ENCODE measurements at places on chromosomes 16 and 17.

DNA sequence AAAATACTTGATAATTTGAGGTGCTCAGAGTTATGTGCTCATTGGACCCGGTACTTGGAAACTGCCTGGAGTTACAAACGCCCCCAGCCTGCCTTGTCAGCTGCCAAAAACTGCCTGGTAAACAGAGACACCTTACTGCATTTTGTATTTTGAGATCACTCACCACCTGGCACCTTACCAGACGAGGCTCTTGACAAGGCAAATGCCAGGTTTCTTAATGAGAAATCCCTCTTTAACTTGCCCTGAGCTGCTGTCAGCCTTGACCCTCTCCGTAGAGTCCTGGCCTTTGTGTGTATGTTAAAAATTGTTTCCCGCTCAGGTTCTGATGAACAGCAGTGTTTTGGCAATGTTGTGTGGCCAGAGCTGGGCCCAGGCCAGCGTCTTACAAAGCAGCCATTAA is 28.8 kb downstream of the SYT17 start:
- no peak for DNase-seq

GRCh38 chr16:2420035-2420434 is 9.2 kb upstream of the CCNF start:
- DNase-seq = peak; percentile 57

GRCh38 chr16:69888005-69888590 is 63.0 kb upstream of the CLEC18A start:
- no peak for DNase-seq

GRCh38 chr17:1111599-1112443 is 68.0 kb downstream of the ABR start:
- peak; percentile 40 for DNase-seq

DNA sequence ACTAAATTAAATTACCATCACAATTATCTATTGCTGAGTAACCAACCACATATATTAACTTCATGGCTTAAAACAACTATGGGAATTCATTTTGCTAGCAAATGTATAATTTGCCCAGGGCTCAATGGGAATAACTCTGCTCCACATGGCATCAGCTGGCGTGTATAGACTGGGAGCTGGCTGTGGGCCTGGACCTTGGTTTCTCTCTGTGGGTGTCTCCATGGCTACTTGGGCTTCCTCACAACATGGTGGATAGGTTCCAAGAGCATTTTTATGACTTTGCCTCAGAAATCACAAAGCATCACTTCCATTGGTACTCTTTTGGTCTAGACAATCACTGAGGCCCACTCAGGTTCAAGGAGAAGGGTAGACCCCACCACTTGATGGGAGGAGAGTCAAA is 144.9 kb downstream of the SOCS1 start:
- no peak for DNase-seq

- DNase-seq = no peak
Observed at GRCh38 chr16:19269098-19269497, 16.4 kb upstream of the CLEC19A start.

- DNase-seq = no peak
Observed at GRCh38 chr16:89170346-89171215, 967 bp upstream of the CDH15 start.

- no peak for DNase-seq
Observed at GRCh38 chr16:84496991-84497390, 7.5 kb downstream of the MEAK7 start.

DNA sequence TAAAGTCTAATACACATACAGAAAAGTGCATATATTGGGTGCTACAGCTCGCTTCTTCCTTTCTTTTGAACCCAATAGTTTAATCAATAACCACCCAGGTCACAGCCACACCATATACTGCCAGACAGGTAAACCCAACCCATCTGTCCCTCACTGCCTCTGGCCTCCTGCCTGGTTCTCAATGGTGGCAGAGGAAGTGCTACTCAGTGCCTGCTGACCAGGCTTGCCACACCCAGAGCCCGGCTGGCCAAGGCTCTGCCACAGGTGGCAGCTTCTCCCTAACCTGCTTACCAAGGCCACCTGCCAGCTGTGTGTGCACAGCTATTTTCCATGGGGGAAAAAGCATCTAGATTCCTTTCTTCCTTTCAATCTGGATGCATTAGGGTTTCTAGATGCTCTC is 584 bp downstream of the PMP22 start:
- DNase-seq = no peak

GRCh38 chr17:78304549-78305037 is 55.3 kb downstream of the SOCS3 start:
- DNase-seq = no peak

GRCh38 chr16:17936766-17937402 is 399.7 kb downstream of the NPIPA8 start:
- DNase-seq = no peak

DNA sequence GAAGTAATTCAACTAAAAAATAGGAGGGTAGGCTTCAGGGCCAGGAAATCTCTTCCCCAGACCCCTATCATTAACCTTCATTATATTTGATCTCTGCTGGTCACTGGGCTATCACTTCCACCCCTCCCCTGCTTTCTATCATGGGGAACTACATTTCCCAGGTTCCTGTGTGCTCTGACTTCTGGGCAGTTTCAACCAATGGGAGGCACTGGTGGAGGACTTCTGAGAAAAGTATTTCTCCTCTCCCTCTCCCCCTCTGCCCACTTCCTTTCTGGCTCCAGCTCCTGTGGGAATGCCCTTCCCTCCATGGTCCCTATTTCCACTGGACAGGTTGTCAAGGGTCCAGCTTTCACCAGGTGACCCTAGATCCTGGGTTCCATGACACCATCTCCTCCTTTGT is 364.4 kb downstream of the C16orf95 start:
- DNase-seq = peak; percentile 53

- no peak for DNase-seq
Observed at GRCh38 chr17:10060526-10060925, 137.9 kb downstream of the GAS7 start.

DNA sequence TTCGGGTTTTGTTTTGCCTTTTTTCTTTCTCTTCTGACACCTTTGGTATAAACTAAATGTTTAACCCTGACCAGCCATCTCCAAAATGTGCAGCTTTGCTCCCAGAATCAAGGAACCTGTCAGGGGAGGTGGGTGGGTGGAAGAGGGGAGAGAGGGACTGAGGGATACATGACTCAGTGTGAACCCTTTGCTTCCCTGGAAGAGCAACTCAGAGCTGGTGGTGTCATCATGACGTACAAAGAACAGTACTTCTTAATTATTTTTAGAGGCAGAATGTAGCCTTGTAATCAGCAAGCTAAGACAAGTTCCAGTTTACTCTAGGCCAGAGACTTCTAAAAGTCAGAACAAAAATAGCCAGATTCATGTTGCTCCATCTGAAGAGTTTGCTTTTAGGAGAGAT is 119.6 kb upstream of the HAS3 start:
- DNase-seq = peak; percentile 86

GRCh38 chr16:4395055-4395726 is 21.2 kb downstream of the CORO7 start:
- DNase-seq = no peak

GRCh38 chr16:2715519-2715918 is 4.5 kb downstream of the PRSS27 start:
- peak; percentile 34 for DNase-seq

DNA sequence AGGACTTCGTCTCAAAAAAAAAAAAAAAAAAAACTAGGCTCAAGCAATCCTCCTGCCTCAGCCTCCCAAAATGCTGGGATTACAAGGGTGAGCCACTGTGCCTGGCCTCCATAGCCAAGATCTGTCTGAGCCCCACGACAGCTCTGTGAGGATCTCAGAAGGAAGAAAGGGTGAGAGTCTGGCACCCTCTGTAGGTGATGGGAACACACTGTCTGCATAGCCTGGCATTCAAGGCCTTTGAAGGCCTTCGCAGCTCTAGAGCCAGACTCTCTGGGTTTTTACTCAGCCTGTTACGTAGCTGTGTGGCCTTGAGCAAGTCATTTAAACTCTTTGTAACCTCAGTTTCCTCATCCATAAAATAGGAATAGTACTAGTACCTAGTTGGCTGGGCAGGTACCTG is 6.3 kb upstream of the XPO6 start:
- DNase-seq = peak; percentile 71

- peak; percentile 61 for DNase-seq
Observed at GRCh38 chr17:55432358-55433028, 10.9 kb upstream of the MMD start.

GRCh38 chr16:85948138-85948509 is 49.2 kb downstream of the IRF8 start:
- DNase-seq = no peak

GRCh38 chr16:87671221-87671620 is 68.9 kb downstream of the JPH3 start:
- DNase-seq = no peak

DNA sequence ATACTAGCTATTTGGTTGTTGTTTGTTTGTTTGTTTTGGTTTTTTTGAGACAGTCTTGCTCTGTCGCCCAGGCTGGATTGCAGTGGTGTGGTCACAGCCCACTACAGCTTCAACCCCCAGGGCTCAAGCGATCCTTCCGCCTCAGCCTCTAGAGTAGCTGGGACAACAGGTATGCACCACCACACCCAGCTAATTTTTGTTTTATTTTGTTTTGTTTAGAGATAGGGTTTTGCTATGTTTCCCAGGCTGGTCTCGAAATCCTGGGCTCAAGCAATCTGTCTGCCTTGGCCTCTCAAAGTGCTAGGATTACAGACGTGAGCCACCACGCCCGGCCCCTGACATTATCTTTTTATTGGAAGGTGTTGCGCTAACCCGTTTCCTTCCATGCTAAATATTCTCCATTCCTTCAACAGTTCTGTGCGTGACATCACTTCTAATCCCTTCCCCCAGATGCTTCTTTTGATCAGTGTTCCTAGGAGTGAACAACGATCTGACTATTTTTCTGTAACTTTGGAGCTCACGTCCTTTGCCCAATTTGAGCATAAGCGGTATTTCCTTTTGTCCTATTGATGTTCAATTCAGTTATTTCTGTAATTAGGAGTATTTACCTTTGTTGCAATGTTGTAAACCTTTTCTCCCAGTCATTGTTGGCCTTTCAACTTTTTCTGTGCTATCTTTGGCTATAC is 30.2 kb upstream of the EMP2 start:
- DNase-seq = no peak

GRCh38 chr16:70399951-70400350 is 38.9 kb downstream of the ST3GAL2 start:
- no peak for DNase-seq

DNA sequence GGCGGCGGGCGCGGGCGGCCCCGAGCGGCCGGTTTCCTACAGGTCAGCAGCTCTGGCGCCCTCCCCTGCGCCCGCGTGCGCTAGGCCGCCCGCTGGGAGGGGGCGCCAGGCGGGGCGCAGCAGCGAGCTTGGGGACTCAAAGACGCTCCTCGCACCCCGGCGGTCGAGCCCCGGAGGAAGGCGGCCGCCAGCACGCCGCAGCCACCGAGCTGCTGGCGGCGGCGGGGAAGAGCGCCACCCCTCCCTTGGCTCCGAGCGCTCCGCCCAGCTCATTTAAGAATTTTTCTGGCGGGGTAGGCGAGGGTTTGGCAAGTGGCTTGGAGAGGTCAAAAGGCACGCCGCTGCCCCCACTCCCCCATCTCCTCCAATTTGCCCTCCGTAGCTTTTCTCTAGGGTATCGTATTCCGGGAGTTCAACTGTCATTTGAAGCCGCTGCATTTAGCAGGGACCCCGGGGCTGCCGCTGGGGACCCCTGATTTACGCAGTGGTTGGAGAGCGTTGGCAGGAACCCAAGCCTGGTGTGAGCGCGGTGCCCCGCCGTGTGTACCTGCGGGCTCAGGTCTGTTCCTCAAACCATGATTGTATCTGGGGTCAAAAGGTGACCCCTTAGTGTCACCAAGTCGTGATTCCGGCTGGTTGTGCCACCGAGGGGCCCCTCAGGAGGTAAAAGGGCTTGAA is 59.5 kb upstream of the GSE1 start:
- peak; percentile 52 for DNase-seq

GRCh38 chr17:51995797-51996403 is 162.6 kb downstream of the CA10 start:
- DNase-seq = no peak

DNA sequence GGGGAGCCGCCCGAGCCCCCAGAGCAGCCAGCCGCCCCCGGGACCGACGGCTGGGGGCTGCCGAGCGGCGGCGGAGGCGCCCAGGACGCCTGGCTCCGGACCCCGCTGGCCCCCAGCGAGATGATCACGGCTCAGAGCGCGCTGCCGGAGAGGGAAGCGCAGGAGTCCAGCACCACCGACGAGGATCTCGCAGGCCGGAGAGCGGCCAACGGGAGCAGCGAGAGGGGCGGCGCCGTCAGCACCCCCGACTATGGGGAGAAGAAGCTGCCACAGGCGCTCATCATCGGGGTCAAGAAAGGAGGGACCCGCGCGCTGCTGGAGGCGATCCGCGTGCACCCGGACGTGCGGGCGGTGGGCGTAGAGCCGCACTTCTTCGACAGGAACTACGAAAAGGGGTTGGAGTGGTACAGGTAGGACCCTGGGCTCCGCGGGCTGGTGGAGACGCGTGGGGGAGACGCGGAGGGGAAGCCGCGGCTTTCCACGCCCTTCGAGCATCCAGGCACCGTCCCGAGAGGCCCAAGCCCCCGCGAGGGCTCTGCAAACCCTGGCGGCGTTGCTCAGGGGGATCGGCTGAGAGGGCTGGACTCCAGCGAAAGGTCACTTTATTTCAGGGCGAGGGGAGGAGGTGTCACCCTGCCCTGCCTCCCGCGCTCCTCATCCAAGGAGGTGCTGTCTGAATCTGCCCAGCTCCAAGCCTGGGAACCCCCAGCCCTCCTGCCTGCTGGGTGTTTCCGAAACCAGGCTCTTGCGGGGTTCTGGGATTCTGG is 1.2 kb downstream of the HS3ST4 start:
- no peak for DNase-seq

- DNase-seq = peak; percentile 44
Observed at GRCh38 chr17:7479213-7480088, at the start of gene ZBTB4. Gene ZBTB4, minus strand, starts transcription at chr17:7479631. Its CDS starts 12,830 bp downstream, at chr17:7466801.

DNA sequence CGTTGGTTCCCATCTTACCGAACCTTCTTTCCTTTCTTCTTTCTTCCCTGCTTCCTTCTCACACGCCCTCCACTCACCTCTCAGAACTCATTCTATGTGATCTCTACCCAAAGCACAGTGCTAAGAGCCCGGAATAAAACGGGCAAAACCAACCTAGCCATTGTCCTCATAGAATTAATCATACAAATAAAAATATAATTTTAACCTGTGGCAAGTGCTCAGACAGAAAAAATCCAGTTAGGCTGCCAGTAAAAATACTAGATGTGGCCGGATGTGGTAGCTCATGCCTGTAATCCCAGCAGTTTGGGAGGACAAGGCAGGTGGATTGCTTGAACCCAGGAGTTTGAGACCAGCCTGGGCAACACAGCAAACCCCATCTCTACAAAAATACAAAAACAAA is 27.0 kb downstream of the BMERB1 start:
- DNase-seq = no peak

GRCh38 chr16:56914896-56915295 is 17.0 kb upstream of the HERPUD1 start:
- DNase-seq = no peak

DNA sequence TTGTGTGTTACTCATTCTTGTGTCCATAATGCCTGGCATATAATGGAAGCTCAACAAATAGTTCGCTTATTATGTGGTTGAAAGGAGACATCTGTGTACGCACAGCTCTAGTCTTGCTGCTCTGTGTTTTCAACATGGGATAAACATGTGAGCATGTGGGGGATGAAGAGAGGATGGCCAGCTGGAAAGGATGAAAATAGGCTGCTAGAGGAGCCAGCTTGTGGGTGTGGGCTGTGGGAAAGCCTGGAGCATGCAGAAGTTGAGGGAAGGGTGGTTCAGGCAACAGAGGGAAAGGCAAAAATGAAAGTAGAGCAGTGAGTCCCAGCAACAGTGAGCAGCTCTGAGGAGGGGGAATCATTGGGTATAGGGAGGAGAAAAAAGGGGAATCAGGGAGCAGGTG is 324.6 kb upstream of the CDH11 start:
- no peak for DNase-seq

GRCh38 chr17:50420419-50421112 is 5.5 kb upstream of the ACSF2 start:
- peak; percentile 56 for DNase-seq

GRCh38 chr16:82639263-82639662 is 12.5 kb downstream of the CDH13 start:
- no peak for DNase-seq
